ENCODE measurements at places on chromosomes 7 and 10.

DNA sequence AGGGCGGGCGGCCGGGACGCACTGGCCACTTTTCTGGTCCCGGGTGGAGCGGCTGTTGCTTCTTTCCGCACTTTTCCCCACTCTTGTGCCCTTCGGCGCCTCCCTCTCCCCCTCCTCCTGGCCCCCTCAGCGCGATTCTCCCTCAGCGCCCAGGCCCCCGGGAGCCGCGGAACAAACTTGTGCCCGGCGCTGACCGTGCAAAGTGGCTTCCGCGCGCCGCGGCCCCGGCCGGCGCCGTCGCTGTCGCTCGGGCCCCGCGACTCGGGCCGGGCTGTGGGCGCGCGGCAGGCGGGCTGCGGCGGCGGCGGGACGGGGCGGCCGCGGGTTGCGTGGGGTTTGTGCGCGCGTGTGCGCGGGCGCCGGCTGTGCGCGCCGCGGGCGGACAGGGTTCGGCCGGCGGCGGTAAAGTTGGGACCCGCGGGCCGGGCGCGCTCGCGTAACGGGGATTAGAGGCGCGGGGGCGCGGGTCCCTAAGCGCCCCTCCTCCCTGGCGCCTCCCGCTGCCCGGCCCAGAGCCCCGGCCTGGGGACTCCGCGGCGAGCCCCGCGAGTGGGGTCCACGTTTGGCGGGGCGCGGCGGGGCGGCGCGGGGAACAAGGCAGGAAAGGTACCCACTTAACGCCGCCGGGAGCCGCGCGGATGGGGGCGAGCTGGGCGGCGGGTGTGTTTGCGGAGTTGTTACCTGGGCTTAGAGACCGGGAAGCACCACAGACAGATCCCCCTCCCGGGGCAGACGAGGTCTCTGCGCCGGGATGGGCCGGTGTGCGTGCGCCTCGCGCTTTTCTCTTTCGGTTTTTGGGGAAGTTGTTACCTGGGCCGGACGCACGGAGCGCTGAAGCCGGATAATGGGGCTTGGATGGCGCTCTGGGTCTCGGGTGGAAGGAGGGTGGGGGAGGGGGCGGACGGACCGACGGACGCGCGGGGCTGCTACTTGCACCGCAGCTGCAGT lies 860 bp downstream of the ZEB1 start:
- DNase-seq, result peak; percentile 6

- DNase-seq, result no peak
Measured at GRCh38 chr10:32326119-32326518, 20.8 kb downstream of the EPC1 start.

DNA sequence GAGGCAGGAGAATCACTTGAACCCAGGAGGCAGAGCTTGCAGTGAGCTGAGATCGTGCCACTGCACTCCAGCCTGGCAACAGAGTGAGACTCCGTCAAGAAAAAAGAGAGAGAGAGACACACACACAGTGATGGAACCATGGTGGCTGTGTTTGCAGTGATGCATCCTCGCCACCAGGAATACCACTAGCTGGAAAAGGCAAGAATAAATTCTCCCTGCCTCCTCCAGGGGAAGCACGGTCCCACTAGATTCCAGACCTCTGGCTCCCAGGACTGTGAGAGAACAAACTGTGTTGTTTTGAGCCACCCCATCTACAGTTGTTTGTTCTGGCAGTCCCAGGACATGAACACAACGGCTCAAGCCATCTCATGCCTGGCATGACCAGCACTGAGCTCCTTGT lies 320.3 kb upstream of the FOXK1 start:
- no peak for DNase-seq

DNA sequence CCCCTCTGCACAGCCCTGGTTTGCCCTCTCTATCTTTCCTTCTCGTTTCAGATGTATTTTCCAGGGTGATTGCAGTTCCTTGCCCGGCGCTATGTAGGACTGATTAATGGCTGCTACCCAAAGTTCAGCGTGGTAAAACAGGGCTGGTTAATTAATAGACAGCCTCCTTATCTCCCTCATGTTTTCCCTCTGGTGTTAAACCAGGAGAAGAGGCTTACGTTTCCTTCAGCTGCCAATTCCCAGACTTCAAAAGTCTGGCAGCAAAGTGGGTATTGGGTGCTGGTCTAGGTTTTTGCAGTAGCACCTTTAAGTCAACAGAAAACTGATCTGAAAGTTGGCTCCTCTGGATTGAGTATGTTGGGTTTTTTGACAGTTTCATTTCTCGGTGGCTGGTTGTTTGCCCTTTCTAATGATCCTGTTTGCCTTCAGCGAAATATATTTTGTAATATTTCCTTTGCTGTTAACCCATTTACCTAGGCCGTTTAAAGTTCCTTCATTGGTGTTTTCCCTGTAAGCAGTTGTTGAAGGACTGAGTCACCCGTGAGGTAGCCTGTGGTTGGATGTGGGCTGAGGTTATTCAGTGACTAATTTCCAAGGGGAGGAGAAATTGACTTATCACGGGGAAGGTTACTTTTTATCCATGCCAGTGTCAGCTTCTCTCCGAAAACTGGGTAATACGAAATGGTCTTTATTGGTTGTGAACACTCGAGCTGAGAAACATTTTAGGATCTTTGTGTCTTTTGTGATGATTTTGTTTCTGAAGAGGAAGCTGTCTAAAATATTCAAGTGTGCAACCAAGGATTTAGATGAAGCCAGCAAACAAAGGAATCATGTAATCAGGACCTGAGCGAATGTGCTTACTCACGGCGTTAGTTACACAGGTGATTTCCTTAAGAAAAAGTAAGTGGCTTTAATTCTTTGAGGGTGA lies 257.2 kb downstream of the KIAA1217 start:
- DNase-seq, result no peak

DNA sequence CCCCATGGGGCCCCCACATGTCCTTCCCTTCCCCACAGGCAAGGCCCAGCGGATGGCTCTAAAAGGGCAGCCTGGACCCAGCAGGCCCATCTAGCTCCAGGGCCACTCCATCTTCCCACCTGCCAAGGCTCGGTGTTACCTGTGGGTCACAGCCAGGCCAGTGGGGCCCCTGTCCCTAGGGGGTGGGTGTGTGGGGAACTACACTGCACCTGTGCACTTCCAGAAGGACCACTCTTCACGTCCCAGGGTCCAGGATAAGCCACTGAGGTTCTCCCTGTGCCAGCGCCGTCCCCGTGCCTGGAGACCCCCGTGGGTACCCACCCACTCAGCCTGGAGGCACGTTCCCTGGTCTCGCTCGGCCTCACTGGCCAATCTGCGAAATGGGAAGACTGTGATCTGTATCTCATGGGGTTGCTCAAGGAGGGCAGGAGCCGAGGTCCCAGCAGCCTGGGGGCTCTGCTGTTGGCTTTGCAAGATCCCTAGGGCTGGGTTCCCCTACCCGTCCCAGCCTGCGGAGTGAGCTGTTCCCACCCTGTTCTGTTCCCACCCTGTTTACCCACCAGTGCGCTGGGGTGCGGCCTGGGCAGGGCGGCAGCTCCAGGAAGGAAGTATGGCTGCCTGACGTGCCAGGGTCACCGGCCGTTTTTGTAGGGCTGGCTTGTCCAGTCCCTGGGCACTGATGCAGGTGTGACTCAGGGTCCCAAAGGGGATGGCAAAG lies 4.6 kb downstream of the PWWP2B start:
- DNase-seq, result no peak

- no peak for DNase-seq
Measured at GRCh38 chr7:137820677-137821420, 25.9 kb downstream of the DGKI start.

DNA sequence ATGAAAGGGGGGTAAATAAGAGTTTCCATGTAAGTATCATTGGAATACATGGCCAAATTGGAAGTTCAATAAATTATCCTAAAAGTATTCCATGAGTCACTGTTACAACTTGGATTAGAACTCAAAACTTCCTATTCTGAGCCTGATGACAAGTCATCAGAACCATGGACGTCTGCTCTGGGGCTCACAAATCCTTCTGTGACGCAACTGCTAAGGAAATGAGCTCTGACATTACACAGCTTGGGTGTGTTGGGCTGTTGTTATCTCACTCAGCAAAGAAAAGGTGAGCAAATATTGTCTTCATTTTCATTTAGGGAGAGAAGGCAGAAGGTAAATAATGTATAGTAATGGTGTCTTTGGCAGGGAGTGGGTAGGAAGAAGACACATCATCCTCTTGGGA lies 214.8 kb upstream of the ADO start:
- DNase-seq, result no peak

DNA sequence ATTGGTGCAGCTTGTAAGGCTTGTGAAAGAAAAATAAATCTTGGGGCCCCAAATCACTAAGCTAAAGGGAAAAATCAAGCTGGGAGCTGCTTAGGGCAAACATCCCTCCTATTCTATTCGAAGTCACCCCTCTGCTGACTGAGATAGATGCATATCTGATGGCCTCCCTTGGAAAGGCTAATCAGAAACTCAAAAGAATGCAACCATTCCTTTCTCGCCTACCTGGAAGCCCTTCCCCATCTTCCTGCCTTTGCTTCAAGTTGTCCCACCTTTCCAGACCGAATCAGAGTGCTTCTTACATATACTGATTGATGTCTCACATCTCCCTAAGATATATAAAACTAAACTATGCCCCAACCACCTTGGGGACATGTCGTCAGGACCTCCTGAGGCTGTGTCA lies 240.3 kb downstream of the SKIDA1 start:
- DNase-seq, result no peak

Measured in cortex of kidney (tissue), 1 donor.